ENCODE measurements at places on chromosomes 6 and 20.

GRCh38 chr6:138293428-138294395 lies 75.4 kb upstream of the PBOV1 start:
- DNase-seq = no peak

GRCh38 chr20:60240415-60240814 lies 282.2 kb downstream of the CDH26 start:
- no peak for DNase-seq

DNA sequence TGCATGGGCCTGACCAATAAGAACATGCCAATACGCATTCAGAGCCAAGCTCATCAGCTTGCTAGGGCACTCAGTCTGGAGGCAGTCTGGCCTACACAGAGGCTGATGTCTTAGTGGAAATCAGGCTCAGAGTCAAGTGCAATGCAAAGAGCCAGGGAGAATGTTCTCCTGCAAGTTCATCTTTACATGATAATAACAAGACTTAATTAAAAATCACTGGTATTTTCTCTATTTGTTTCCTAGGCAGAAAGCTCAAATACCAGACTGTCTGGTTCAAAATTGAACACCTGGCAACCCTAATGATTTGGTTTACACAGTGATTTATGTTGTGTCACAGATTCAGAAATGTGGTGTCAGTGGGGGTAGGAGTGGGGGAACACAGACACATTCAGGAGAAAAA lies 689.3 kb upstream of the FLRT3 start:
- DNase-seq = no peak

DNA sequence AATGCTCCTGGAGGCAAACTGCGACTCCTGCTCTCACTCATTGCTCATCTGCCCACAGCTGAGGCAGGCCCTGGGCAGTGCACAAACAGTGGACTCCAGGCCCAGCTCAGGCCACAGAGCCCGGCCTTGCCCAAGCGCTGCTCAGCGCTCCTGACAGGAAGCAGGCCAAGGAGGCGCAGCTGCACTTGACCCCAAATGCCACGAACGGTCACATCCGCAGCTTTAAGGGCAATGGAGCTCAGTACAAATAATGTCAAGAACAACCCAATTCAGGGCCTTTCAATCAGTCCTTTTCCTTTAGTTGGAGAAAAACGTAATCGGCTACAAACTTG lies 33.8 kb downstream of the RRBP1 start:
- DNase-seq = peak; percentile 46

- DNase-seq = no peak
These were observed 667.9 kb downstream of the EPM2A start for GRCh38 chr6:145067430-145067829.

DNA sequence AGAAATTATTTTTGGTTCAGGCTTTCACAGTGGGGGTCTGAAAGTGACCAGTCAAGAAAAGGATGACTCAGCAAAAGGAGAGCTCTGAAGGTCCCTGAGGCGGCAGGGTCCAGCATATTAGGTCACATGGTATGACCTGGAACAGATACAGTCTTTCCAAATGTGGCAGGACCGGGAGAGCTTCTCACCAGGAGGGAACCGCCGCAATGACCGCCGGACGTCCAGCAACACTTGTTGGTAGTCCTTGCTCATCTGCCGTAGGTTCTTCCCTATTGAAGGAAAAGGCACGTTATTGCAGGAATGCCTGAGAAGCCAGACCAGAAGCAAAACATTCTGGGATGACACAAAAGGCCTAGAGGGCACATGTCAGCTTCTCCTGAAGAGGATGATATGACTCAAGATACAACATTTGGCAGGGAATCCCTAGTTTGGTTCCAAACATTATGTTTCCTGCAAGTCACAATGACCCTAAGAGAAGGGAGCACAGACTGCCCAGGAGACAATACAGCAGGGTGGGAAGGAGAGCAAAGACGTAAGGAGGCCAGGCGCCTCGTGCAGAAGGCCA lies 17.4 kb downstream of the TBC1D20 start:
- no peak for DNase-seq

DNA sequence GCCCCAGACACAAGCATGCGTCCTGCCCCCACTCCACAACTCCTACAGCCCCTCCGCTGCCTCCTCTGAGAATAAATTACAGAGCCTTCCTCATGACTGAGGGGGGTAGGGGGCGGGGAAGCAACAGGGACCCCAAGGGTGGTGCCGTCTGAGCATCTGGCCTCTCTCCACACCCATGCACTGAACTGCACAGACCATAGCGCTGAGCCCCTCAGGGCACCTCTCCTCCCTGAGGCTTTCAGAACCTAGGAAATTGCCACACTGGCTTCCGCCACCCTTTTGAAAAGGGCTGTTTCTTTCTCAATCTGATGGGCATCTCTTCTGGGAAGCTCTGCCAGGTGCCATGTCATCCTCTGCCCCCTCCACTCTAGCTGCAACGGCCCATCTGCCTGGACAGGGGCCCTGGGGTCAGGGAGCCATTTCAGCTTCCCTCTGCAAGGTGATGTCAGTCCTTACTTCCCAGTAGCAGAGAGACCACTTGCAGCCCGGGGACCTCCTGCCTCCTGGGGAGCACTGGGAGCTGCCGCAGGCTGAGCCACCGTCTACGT lies 2.5 kb downstream of the CST7 start:
- no peak for DNase-seq

- no peak for DNase-seq
These were observed 52.8 kb upstream of the SRSF6 start for GRCh38 chr20:43404878-43405277.

DNA sequence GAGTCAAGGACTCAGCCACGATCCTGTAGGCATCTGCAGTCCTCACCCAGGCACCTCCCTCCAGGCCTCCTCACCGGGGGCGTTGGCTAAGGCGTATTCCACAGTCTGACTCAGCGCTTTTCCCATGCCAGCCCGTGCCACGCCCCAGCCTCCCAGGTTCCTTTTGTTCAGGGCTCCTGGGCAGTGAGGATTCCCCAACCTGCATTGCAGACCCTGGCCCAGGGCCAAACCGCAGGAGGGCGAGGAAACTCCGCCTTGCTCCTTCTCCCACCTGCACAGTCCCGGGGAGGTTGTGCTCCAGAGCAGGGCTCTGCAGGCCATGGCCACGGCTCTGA lies 202.8 kb upstream of the CST7 start:
- DNase-seq = peak; percentile 90

GRCh38 chr20:13338097-13338661 lies 117.1 kb downstream of the ISM1 start:
- no peak for DNase-seq

DNA sequence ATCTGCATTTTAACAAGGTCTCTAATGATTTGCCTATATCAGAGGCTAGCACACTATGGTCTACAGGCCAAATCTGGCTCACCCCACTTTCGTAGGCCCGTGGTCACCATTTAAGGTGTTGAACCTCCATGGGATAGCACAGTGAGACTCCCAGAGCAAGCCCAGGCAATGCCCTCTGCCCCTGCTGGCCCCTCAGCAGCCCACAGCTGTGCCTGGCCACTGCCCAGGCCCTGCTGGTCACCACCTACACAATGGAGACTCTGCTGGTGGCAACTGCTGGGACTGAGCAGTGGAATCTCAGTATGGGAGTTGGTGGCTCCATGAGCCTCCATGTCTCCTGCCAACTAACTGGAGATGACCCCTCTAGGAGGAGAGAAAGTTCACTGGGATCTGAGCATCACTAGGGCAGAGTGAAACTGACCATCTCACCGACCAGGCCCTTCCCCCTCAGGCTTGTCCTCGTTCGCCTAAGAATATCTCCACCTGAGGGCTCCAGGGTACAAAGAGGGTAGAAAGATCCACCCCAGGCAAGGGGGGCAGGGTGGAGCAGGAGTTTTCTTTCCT lies 2.3 kb downstream of the ANKRD66 start:
- DNase-seq = no peak

GRCh38 chr6:3001773-3002293 lies 2.1 kb downstream of the NQO2 start:
- DNase-seq = no peak

GRCh38 chr20:20497242-20497978 lies 129.5 kb downstream of the INSM1 start:
- DNase-seq = no peak

- DNase-seq = no peak
These were observed 308.9 kb upstream of the JAG1 start for GRCh38 chr20:10982692-10983091.

- DNase-seq = no peak
These were observed 30.2 kb upstream of the NHSL1 start for GRCh38 chr6:138529478-138529877.

DNA sequence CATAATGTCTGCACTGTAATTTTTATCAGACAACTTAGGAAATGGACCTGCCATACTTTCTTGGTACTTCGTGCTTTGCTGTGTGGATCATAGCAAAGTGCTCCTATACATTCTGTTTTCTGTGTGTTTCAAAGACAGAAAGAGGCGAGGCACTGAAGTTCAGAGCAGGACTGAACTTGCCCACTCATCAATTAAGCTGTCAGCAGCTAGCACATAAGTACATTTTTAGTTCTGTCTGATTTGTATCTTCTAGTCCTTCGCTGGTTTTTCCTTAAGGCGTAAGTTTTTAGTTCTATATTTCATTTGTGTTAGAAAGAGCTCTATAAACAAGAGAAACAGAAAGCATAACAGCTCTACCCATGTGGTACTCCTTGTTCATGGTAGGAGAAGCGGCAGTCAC lies 42.1 kb downstream of the MAP3K4 start:
- no peak for DNase-seq

GRCh38 chr20:61106438-61106837 lies 145.6 kb upstream of the CDH4 start:
- DNase-seq = no peak

DNA sequence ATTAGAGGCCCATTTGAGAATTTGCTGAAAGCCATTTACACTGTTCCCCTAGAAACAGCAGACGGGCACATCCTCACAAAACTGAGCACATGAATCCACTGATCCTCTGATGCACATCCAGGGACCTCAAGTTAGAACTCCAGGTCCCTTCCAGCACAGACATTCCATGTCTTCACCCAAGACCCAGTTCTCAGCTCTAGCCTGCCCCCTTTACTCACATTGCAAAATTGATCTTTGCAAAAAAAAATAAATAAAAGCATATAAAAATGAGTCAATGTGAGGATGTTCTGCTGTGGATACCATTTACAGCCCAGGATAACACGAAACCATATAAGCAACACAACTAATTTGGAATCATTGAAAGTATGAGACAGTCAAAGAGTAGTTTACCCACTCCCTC lies 458.2 kb upstream of the JARID2 start:
- no peak for DNase-seq

DNA sequence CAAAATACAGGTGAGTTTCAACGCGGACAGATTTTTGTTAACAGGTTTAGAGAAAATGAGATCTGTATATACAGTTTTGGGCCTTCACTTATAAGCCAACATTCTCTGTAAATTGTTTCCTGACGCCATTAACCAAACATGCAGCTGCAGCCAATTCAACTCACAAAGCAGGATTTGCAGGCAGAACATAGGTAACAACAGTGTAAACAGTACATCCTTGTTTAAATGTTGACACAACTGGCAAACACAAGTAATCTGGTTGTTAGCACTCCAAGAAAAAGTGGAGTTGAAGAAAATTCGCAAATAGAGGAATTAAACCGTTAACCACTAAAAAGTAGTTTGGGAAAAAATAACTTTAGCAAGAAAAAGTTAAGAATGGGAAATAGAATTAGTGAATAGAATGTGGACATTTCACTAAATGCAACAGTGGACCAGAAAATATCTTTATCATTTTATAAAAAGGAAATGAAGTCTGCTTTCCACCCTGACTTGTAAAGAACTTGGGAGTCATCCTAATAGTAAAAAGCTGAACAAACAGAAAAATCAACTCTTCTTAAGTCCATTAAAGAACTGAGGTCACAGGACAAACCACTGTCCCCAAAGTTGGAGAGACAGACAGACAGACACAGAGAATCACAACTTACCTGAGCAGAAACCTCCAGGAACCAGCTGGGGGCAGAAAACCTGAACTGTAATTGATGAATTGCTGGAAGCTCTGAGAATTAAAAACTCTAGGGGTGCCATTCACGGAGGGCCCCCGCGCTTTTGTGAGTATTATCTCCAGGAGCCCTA lies 10.1 kb downstream of the SMIM28 start:
- DNase-seq = no peak

GRCh38 chr20:13220904-13221297 lies at the start of gene ISM1:
Gene ISM1 (plus strand): TSS chr20:13221274. CDS start chr20:13221777, 503 bp downstream.
- peak; percentile 7 for DNase-seq

- no peak for DNase-seq
These were observed 128.5 kb upstream of the SALL4 start for GRCh38 chr20:51930775-51931174.

DNA sequence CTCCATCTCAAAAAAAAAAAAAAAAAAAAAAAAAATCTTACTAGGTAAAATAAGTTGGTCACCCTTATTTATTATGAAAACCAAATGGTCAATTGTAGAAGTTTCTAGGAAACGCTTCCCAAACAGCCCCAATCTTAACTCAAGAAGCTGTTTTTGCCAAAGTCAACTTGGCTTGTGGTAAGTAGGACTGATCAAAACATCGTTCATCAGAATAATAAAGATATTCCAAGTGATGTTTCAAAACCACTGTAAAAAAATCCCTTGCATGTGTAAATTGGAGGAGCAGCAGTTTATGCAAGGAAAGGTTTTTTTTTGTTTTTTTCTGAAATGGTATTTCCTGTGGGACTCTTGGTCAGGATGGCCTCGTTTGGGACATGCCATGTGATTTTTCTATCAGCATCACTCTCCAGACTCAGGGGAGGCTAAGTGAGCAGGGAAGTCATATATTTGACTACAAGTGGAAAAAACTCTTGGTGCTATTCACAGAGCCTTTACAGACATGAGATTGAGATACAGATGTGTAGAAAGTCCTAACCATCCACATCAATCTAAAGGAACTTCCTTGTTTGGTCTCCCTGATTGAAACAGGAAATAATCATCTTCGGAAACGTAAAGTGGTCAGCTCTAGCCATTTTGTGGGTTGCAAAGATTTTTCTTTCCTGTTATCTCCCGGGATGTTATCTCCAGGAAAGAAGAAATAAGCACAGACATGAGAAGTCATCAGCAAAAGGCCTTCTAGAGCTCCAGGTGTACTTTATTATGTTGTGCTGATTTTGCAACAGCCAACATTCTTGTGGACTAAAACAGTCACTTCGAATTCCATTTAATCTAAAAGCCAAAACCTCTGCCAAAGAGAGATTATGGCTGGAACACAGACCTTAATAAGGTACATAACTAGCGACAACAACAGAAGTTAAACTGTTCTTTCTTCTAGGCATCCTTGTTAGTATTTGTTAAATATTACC lies 177.8 kb downstream of the EDN1 start:
- DNase-seq = no peak

DNA sequence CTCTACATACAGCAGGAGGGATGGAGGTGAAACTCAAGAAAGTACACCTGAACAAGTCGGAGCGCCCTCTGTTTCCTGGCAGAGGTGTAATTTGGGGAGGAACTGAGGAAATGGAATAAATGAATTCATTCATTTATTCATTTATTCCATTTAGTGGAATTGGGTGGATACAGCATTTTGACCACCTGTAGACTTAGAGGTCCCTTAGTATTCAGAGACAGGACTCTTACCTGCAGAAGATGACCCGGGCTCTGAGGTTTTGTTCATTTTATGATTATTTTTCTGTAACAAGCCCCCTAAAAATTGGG lies 9.1 kb downstream of the TRIM31 start:
- DNase-seq = no peak

DNA sequence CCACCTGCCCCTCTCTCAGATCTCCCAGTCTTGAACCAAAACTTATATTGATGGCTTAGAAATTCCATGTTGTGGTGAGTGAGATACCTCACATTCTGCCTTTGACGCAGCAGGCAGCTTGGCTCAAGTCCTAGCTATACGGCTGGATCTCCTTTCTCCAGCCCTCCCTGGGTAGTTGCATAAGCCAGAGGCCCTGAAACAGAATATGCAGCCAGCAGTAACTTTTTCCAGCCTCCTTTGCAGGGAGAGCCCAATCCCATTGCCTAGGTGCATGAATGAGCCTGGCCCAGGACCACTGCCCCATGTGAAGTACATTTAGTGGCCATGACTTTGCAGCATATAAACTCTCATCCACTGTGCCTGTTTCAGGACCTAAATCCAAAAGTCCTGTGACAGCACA lies 202.2 kb upstream of the CDYL start:
- DNase-seq = no peak

Measured in mucosa of descending colon (tissue), 3 donors.